ENCODE measurements at places on chromosomes 4 and X.

GRCh38 chr4:37685161-37685822, 884 bp downstream of the RELL1 start:
- DNase-seq, result no peak

DNA sequence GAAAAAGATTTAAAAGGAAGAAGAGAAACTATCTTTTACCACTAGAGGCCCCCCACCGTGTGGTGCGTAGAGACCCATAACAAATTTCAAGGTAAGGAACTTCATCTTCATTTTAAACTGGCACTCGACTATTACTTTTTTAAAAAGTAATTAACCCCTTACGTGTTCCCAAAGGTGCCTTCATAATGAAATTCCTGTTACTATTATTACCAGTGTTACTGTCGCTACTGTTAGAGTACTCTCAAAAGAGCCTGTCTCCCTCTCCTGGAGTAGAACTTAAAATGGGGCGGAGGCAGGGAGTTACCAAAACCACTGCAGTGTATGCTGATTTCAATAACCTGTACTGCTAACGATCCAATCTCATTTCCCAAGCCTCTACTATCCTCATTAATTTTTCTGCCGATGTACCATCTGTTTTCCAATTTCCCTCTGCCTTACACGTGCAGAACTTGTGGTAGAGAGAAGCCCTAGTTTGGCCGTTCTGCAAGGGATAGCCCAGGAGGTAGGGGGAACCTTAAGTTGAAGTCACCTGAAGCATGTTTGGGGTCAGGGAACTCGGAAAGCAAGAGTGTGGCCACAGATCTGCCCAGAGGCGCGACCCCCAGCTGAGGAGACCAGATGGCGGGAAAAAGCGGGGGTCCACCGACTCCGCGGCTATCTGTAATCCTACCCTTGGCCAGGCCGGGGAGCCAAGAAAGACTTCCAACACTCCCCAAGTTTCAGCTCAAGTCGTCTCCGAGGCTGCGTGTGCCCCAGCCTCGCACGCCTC, 720 bp upstream of the STK26 start:
- no peak for DNase-seq

- DNase-seq, result no peak
These were observed 115.6 kb downstream of the FHIP1A start for GRCh38 chr4:151524610-151525009.

GRCh38 chrX:40106676-40107290, 9.0 kb upstream of the BCOR start:
- DNase-seq, result no peak

DNA sequence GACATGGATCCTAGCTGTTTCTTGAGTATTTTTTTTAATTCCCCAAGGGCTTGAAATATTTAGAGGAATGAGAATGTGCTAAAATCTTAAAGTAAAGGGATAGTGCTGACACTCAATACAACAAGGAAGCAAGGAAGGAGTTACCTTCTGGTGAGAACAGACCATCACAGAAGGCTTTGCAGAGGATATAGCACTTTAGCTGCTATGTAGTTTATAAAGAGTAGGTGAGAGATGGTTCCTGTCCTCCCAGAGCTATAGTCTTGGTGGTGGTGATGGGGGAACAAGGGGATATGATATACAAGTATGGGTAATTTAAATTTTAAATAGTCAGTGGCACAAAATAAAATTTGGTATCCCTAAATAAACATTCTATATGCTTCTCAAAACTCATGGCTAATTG, 47.6 kb downstream of the MTHFD2L start:
- DNase-seq, result no peak

GRCh38 chrX:139158256-139158655, 372.3 kb upstream of the F9 start:
- DNase-seq, result no peak

- DNase-seq, result no peak
These were observed 16.5 kb downstream of the DHRSX start for GRCh38 chrX:2484256-2484655.

- DNase-seq, result no peak
These were observed 51.9 kb upstream of the LAS1L start for GRCh38 chrX:65586491-65586890.

- DNase-seq, result no peak
These were observed 96.4 kb upstream of the TRPC5OS start for GRCh38 chrX:111779582-111779981.

GRCh38 chr4:41877020-41877796, 58.0 kb upstream of the TMEM33 start:
- no peak for DNase-seq

GRCh38 chr4:185774845-185775680, 36.9 kb downstream of the SORBS2 start:
- DNase-seq, result no peak

- no peak for DNase-seq
These were observed 210.5 kb downstream of the CHM start for GRCh38 chrX:85836868-85837267.

GRCh38 chrX:103918050-103918449, 44.4 kb upstream of the TMSB15B start:
- DNase-seq, result peak; percentile 16

GRCh38 chrX:68684919-68685304, 37.4 kb downstream of the STARD8 start:
- no peak for DNase-seq

GRCh38 chr4:8227201-8227770, 28.2 kb downstream of the SH3TC1 start:
- no peak for DNase-seq

- no peak for DNase-seq
These were observed 150.6 kb upstream of the DUSP21 start for GRCh38 chrX:44693255-44693654.

DNA sequence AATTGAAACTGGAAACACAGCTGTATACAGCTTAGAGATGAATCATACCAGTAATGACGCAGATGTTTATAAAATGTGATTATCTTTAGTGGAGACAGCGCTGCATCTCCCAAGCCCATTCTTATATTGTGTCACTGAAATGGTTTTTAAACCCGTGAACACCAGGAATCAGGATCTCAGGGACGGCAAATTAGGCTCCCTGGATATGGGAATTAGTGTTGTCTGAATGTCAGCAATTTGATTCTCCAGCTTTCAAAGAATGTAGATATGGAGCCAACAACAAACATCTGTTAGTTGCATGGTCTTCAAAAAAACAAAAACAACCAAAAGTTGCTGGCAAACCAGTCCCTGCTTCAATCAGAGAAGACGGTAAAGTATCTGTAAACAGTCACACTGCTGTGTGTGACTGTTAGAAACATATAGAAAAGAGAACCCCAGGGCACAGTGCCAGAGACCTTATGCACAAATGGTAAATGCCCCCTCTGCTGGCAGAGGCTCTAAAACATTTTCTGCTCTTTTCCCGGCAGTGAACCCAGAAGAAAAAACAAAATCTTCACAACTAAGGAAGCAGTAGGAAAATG, 351.9 kb upstream of the FTHL17 start:
- DNase-seq, result no peak

- no peak for DNase-seq
These were observed 6.3 kb downstream of the GSTCD start for GRCh38 chr4:105714932-105715331.

DNA sequence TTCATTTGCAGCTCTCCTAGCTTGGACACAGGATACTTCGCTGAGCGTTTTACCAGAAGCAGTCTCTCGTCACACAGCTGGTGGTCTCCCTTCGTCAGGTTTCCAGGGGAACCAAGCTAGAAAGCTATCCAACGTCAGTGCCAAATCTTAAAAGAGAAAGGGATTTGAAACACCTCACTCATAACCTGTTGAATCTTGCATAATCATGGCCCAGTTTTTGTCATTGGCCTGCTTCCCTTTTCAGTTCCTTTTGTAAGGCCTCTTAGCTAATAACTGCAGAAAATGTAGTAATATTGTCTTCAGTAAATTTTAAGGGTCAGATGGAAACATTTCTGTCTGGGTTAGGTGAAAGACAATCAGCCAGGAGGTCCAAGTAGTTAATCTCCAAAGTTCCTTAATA, 22.0 kb downstream of the RAB39B start:
- no peak for DNase-seq

DNA sequence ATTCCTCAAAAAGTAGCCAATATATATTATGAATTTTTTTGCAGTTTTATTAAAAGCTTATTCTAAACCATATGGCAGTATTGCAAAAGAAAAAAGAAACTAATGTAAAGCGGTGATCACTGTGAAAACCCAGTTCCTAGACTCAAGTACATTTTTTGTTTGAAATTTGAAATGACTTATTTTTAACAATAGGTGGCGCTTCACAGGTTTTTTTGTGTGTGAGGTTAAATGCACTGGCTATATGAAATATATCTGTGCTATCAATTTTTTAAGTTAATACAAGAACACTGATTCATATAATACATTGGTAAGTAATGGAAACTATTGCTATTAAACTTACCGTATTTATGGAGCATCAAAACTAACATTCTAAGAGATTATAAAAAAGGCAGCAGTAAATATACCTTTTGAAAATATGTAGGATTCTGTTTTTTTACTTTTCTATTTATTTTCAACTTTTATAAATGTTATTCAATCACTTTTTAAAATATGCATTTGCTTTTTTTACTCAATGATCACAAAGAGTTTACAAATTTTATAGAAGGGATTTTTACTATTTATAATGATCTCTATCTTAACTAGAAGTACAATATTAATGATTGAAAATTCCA, 5.6 kb upstream of the SPRY1 start:
- no peak for DNase-seq

DNA sequence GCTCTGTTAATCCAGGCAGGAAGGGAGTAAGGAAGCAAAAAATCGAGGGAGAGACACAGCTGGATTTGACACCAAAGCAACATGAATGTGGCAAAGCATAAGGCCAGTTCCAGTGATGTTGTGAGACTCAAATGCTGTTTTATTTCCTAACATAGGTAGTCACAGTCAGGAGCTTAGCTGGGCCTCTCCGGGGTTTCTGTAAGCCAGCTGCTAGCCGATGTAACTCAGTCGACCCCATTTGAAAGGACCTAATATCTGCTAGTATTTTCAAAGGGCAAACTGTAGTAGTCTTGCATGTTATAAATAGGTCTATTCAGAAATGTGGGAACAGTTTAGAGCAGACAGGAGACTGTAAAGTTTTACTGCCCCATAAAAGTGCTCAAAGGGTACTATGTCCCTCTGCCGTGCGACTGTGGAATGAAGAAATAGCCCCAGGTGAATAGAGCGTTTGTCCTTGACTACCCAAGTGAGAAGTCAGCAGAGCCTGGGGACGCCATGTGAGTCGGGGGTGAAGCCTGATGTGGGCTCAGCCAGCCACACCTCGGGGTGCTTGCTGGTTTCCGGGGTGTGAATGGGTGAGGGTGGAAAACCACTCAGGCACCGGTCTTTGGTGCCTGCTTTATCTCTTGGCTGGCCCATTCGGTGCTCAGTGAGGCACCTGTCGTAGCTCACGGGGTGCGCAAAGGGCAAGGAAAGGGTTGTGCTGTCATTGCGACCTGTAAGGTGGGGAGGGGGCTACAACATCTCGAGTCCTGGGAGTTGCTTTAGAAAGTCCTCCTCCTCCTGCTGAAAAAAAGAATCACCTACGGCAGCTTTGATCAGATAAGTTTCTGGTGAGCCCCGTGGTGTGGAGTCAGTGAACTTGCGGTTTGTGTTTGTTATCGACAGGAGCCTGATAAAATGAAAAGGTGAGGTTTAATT, 745 bp downstream of the TRIM2 start:
- no peak for DNase-seq

GRCh38 chr4:117786566-117786965, 247.7 kb upstream of the NDST3 start:
- no peak for DNase-seq

- DNase-seq, result no peak
These were observed 489.8 kb upstream of the AMOT start for GRCh38 chrX:113330416-113330815.

DNA sequence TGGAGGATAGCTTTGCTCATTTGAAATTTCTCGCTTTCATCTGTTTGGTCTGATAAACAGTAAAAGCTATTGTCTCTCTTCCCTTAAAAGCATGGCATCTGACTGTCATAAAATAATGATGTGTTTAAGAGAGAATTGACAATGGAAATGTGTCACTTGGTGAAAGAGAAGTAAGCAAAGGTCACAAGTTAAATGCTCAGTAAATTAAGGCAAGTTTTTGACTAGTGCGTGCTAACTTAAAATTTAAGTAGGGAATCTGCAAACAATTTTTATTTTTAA, 161.6 kb upstream of the ANKRD50 start:
- DNase-seq, result no peak

DNA sequence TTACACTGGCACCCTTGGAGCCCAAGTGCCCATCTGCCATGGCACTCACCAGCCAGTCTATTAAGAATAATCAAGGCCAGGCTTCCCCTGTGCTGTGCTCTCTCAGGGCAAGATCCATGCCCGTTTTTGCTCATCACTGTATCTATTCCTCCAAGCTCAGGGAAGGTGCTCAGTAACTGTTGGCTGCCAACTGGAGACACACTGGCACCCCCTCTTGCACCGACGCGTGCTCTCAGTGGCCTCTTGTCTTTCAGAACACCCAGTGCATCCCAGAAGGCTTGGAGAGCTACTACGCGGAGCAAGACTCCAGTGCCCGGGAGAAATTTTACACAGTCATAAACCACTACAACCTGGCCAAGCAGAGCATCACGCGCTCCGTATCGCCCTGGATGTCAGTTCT, 30.1 kb downstream of the NSG1 start:
- DNase-seq, result no peak

GRCh38 chrX:132741689-132742088, 216.7 kb downstream of the HS6ST2 start:
- DNase-seq, result no peak

GRCh38 chrX:10597871-10598270, 22.5 kb downstream of the MID1 start:
- no peak for DNase-seq

DNA sequence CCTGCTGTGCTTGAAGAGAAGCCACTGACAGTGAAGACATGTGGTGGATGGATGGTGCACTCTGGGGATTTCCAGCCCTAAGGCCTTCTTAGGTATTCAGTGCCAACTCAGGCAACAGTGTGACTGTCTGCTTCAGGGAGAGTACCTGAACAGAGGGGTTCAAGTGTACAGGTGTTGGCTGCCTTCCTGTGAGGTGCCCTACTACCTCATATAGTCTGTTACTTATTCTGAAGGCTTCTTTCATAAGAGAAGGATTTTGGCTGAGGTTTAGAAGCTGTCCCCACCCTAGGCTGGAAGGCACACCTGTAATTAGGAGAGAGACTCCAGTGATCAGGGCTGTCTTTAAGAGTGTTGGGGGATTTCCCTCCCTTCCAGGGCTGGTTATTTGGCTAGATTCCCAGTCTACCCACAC, 1.8 kb downstream of the FTHL17 start:
- DNase-seq, result no peak

DNA sequence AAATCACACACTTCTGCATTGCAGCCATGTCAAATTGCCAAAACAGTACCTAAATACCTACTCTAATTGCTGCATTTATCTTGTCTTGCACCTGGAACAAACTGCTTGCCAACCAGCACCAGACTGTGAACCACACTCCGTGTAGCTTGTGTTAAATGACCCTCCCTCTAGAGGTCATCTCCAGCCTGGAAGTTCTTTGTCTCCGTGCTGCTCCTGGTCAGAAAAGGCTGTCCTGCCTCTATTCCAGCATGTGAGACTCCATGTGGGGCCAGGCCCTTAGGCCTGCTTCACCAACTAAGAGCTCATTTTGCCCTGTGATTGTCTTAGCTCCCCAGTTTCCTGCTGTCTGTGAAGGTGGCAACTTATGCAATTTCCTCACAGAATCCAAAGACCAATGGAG, 28.3 kb downstream of the CNGA2 start:
- DNase-seq, result no peak

GRCh38 chr4:2245787-2246275, 3.9 kb upstream of the HAUS3 start:
- DNase-seq, result no peak

Data from stimulated activated CD8-positive, alpha-beta memory T cell treated with anti-CD3 and anti-CD28 coated beads, Interleukin-2, amount 100 ng/mL, for 1 hour (primary cell).